Stimulated activated CD4-positive, alpha-beta T cell treated with anti-CD3 and anti-CD28 coated beads, Interleukin-12 subunit alpha, Interleukin-12 subunit beta, amount 100 ng/mL, for 24 hours (primary cell): ENCODE measurements at places on chromosomes 12 and 14.
A peak's percentile ranks its signal among the peaks of the same experiment; 100 is the strongest.

DNA sequence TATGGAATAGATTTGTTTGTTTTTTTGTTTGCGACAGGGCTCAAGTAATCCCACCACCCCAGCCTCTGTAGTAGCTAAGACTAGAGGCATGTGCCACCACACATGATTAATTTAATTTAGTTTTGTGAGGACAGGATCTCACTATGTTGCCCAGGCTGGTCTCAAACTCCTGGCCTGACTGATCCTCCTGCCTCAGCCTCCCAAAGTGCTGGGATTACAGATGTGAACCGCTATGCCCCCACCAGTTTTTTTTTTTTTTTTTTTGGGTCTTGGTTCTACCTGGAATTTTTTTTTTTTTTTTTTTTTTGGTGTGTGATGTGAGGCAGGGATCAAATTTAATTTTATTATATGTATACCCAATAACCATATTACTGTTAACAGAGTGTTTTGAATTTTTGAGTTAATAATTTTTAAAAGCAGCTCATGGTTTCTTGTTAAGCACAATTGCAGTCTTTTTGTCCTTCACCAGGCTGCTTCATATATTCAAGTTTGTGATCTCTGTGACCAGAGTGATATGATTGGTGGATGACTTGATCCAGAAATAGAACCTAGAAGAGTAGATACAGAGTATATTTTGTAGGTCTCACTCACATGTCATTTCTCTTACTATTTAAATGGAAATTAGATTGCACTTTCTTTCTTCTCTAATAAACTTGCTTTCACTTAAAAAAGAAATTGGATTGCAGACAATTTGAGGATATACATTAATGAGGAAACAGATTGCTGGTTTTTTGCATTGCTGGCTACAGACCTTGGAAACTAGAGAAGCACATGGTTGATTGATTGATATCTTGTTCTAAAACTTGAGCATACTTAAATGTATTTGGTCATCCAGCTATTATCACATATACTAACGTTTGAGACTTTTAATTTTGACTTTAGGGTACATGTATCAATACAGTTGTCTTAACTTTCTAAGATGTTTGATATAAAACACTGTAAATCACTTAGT, 13.2 kb downstream of the ADIPOR2 start:
- no peak for DNase-seq

DNA sequence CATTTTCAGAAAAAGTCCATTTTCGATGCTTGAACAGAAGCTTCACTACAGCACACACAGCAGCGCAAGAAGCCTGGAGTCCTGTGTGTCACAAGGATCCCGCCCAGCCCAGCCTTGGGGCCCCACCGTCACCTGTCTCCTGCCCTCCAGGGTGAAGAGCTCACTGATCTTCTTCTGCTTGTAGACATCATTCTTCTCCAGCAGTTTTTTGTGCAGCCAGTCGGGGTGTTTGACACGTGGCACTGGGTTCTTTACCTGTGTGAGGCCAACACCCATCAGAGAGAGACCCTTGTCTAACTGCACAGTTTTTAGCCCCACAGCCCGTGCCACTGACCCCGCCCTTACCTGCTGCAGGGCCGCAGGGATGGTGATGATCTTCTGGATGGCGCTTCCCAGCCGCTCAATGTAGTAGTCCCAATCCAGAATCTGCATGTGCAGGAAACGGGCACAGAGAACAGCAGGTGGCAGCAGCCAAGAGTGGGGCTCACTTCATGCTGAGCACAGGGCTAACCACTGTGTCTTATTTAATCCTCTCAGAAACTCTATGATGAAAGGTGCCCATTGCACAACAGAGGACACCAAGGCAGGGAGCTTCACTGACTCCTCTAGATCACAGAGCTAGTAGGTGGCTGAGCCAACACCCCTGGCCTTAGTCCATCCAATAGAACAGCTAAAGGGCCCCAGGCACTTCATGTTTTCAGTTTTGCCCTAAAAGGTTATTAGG, 30.0 kb downstream of the POLE start:
- DNase-seq = no peak

GRCh38 chr14:103089386-103090335, 4.9 kb upstream of the EXOC3L4 start:
- DNase-seq = no peak

GRCh38 chr14:72591391-72591790, 302.5 kb downstream of the DPF3 start:
- DNase-seq = no peak

- no peak for DNase-seq
These were observed 13.1 kb upstream of the ANP32D start for GRCh38 chr12:48459259-48459658.

DNA sequence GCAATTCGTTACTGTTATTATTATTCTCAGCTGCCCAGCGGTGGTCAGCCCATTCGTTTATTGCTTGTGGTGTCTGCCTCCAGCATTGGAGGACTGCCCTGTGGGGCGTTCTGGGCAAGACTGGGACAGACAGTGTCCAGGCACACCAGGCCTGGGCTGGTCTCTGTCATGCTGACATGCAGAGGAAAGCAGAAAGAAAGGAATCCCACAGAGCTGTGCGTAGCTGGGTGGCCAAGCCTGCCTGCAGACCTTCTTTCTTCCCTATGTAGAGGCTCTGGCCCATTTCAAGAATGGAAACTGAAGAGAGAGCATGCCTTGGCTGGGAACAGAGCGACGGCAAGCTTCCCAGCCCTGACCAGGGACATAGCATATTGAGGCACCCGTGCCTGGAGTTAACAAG, 525.3 kb upstream of the TBX3 start:
- no peak for DNase-seq

DNA sequence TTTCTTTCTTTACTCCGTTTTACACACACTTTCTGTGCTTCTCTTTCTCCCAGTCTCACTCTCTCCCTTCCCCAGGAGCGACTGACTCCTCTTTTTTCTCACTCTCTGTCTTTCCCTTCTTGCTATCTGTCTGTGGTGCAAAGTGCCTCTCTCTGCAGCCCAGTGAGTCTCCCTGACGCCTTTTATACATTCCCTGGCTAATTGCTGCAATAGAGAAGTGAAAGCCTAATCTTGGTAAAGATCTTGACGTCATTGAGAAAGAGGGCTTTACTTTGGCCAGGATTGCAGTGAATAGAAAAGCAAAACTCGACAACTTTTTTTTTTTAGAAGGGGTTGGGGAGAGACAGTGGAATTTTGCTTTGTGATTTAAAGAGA, 706 bp upstream of the DIO2 start:
- no peak for DNase-seq

GRCh38 chr12:114809097-114809496, 125.1 kb upstream of the TBX3 start:
- no peak for DNase-seq

GRCh38 chr12:28253161-28253641, 62.9 kb downstream of the CCDC91 start:
- DNase-seq = peak; percentile 27

DNA sequence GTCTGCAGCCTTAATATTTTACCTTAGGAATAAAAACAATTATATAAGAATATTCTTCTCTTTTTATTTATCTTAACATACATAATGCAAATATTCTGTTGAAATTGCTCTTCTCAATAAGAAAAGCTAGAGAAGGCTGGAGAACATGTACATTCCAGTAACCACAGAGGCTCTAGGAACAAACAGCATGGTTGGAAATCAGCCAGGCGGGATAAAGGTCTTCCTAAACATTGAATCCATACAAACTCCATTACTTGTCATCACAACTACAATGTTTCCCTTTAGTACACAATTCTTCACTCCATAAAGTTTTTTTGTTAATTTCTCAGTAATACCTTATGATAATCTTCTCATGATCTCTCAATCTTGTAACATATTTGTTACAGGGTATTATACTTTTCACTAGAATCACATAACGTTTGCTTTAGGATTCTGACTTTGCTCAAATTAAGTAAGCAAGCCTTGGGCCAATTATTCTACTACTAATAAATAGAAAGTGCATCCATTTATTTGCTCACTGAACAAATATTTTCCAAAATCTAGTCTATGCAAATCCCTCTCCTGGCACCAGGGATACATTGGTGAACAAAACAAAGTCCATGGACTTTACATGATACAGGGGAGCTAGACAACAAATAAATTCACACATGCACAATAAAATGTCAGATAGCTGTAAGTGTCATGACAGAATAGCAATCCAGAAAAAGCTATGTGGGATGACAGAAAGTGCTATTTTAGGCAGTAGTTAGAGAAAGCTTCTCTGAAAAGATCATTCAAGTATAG, 237.5 kb upstream of the TMTC1 start:
- DNase-seq = no peak

- peak; percentile 7 for DNase-seq
These were observed 4.9 kb upstream of the KLHL33 start for GRCh38 chr14:20440882-20441281.

GRCh38 chr12:15608941-15609340, 180.2 kb downstream of the EPS8 start:
- no peak for DNase-seq
